Peyer's patch (tissue), 4 donors: ENCODE measurements at places on chromosomes 7 and 10. TPM values are rescaled to one million over a fixed set of nuclear protein-coding genes. Genes with fewer than 3 reads are reported as not detected.

Gene TMEM176A
- total RNA-seq: 214 TPM

Gene NEUROD6
- total RNA-seq: not detected

Gene SEC31B
- 23.9 TPM for total RNA-seq

Gene GPC2
- 3.8 TPM for total RNA-seq

Gene PLXDC2
- 43.2 TPM for total RNA-seq

Gene CCDC172
- total RNA-seq: not detected

Gene RNF32
- 2.1 TPM for total RNA-seq

Gene VGF
- total RNA-seq: 0.94 TPM

Gene GLI3
- 2.9 TPM for total RNA-seq

Gene GRID2IP
- total RNA-seq: 0.95 TPM

Gene ABCB1
- 301 TPM for total RNA-seq

Gene PDSS1
- total RNA-seq: 41.0 TPM

Gene NEURL1
- 46.0 TPM for total RNA-seq

Gene GPR141
- not detected for total RNA-seq

Gene OPN4
- not detected for total RNA-seq

Gene MSS51
- total RNA-seq: 3.5 TPM

Gene AKR1D1
- not detected for total RNA-seq

Gene MYH16
- not detected for total RNA-seq

Gene TMEM139
- total RNA-seq: 151 TPM

Gene CDC14C
- total RNA-seq: not detected

Gene NPC1L1
- 0.67 TPM for total RNA-seq

Gene PTEN
- total RNA-seq: 146 TPM

Gene RBM20
- 0.80 TPM for total RNA-seq

Gene GNGT1
- total RNA-seq: not detected

Gene CALN1
- total RNA-seq: not detected

Gene OR2A12
- not detected for total RNA-seq

Gene FAM180A
- 4.4 TPM for total RNA-seq

Gene CDK14
- total RNA-seq: 1.5 TPM

Gene VAX1
- total RNA-seq: not detected

Gene TRIP6
- total RNA-seq: 22.3 TPM

Gene NXPH1
- total RNA-seq: not detected

Gene YAE1
- total RNA-seq: 45.0 TPM

Gene RBP4
- total RNA-seq: not detected

Gene RAMP3
- total RNA-seq: 89.1 TPM

Gene NAMPT
- total RNA-seq: 98.4 TPM

Gene ITPRIP
- total RNA-seq: 7.8 TPM

Gene WDR86
- not detected for total RNA-seq

Gene SLC26A3
- total RNA-seq: 344 TPM

Gene FGL2
- total RNA-seq: 16.1 TPM

Gene IDI2
- total RNA-seq: not detected
